ENCODE measurements at places on chromosomes 7 and 10.

- no peak for DNase-seq
Observed at GRCh38 chr10:104556831-104557230, 84.3 kb upstream of the SORCS3 start.

- DNase-seq: no peak
Observed at GRCh38 chr7:19775578-19775977, 2.2 kb upstream of the TMEM196 start.

DNA sequence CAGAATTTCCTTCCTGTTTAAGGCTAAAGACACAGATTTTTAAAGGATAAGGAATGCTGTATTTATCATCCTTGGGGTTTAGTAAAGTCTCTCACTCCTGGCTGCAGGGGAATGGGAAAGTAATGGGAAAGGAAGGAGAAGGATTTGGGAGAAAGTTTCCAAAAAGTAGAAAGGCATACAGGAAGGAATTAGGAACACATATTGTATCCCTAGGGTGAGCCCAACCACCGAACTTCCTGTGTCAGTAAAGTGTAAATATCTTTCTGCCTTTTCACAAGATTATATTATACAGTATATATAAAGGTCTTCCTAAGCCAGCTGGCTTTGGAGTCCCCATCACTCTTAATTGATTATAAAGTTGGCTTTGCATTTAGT is 12.0 kb upstream of the UBE2D1 start:
- DNase-seq: no peak

DNA sequence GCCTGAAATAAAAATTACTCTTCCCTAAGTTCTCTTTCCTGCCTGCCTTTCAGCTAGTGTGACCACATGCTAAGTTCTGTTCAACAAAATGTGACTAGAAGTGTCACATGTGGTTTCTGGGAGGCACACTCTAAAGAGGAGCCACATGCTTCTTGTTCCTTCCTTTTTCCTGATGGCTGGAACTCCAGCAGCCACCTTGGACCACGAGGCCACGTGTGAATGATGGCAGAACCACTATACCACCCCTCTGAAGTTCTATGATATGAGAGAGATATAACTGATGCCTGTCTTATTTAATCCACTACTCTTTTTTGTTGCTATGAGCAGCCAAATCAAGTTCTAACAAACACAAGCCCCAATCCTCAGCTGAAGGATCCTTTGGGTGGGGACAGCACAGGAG is 8.1 kb downstream of the PODXL start:
- no peak for DNase-seq

DNA sequence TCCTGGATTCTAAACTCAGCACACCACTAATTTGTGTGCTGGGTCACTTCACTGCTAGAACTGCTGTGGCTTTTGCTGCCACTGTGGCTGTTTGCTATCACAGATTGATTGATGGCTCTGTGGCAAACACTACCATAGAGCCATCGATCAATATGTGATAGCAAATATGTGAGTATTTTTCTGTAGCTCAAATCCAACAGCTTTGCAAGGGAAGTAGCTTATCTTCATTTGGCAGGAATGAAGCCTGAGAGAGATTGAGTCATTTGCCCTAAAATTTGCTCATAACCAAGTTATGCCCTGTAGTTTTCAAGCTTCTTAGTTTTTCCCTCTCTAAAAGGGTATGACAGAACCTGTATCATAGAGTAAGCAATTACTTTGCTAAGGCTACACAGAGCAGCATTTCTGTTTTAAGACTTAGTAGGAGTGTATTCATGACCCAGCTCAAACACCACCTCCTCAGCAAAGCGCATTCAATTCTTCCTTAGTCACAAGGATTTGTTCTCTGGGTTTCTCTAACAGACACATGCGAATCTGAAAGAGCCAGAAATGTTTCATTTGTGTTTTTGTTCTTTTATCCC is 43.1 kb downstream of the MINPP1 start:
- DNase-seq: no peak

DNA sequence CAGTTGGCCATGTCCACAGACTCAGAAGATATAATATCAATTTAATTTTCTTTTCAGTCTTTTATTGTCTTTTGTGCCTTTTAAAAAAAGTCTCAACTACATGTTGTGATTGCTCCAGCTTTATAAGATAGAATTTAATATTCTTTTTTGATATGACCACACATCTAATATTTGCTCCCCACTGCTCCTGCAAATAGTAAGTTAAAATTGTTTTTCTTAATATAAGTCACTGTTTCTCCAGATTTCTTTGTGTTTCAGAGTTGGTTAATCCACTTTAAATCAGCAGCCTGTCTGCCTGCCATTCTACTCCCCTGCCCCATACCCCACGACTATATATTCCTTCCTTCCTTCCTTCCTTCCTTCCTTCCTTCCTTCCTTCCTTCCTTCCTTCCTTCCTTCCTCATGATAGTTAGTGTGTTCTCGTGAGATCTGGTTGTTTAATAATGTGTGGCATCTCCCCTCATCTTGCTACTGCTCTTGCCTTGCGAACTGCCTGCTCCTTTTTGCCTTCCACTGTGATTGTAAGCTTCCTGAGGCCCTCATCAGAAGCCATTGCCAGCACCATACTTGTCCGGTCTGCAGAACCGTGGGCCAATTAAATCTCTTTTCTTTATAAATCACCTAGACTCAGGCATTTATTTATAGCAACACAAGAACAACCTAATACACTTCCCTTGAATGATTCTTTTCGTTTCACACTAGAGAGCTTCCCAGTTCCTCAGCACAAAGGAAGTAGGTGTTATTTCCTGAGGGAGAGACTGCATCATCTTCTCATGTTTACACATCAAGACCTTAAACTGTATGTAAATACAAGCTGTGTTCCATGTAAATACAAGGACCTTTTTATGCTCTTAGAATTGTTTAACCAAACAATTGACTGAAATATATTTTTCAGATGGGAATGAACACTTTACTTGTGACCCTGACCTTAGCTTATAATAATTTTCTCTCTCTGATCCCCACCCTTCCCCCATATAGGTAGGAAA is 24.5 kb downstream of the TAS2R16 start:
- DNase-seq: no peak

GRCh38 chr7:66837007-66837406 is 84.0 kb upstream of the TMEM248 start:
- DNase-seq: no peak

DNA sequence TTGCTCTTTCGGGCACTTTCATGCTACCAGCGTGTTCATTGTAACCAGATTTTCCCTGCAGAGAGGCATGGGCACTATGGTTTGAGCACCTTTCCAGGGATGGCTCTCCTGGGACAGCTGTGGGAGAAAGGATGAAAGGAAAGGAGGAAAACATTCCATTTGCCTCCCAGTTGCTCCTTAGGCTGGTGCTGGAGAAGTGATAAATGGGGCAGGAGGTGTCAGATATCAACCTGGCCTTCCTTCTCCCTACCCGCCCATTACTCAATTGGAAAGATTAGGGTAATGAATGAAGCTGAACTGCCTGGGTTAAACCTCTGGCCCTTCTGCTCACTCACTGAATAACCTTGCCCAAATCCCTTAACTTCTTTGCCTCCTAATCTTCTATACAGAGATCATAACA is 228.4 kb downstream of the PLXNA4 start:
- no peak for DNase-seq

GRCh38 chr10:96982149-96982930 is 150.2 kb downstream of the LCOR start:
- no peak for DNase-seq

- DNase-seq: no peak
Observed at GRCh38 chr10:129810-130209, 5.4 kb upstream of the ZMYND11 start.

GRCh38 chr7:95204618-95205017 is 119.7 kb downstream of the PON1 start:
- DNase-seq: no peak

GRCh38 chr7:7564323-7564780 is 2.3 kb upstream of the MIOS start:
- DNase-seq: no peak

- no peak for DNase-seq
Observed at GRCh38 chr10:2980791-2981360, 86.5 kb upstream of the PFKP start.

DNA sequence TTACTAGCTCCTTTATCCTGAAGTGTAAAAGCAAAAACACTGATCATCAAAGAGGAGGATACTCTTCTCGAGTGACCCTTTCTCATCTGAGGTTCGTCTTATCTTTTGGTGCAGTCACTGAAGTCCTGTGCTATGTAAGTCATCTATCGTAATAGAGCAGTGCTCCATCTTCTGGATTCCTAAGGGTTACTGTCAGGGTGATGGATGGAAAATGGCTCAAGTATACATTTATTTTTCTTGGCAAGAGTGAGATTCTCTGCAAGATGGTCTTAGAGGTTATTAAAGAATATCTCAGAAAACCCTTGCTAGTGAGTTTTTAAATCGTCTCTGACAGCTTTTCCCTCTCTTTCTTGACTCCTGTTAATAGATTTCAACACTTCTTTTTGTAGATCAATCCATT is 12.4 kb downstream of the PRKG1 start:
- no peak for DNase-seq

DNA sequence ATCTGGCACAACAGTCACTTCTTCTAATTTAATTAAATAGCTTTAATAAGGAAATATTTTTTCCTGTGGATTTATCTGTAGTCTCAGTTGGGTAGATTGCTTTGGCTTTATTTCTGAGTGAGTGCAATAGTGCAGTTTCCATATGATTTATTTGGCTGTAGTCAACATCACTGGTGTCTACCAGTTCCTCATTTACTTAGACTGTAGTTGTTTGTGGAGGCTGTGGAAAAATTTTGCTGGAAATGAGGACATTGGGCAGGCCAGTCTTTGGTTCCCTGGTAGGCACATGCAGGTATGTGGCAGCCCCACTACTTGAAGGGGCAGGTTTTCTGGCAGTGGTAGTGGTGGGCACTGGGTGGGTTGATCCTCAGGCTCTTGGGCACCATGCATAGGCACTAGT is 15.5 kb downstream of the TAS2R40 start:
- no peak for DNase-seq

DNA sequence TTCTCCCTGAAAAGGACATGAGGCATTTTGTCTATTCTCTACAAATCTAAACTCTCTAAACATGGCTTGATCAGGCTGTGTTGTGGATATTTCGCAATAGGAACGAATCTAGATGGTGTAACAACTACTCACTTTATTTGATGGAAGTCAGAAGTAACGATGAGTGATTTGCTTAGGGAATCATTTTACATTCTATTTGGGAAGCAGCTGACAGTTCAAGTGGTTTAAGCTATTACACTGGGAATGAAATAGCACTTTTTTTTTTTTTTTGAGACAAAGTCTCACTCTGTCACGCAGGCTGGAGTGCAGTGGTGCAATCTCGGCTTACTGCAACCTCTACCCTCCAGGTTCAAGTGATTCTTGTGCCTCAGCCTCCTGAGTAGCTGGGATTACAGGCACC is 44.1 kb downstream of the NPY start:
- DNase-seq: no peak

DNA sequence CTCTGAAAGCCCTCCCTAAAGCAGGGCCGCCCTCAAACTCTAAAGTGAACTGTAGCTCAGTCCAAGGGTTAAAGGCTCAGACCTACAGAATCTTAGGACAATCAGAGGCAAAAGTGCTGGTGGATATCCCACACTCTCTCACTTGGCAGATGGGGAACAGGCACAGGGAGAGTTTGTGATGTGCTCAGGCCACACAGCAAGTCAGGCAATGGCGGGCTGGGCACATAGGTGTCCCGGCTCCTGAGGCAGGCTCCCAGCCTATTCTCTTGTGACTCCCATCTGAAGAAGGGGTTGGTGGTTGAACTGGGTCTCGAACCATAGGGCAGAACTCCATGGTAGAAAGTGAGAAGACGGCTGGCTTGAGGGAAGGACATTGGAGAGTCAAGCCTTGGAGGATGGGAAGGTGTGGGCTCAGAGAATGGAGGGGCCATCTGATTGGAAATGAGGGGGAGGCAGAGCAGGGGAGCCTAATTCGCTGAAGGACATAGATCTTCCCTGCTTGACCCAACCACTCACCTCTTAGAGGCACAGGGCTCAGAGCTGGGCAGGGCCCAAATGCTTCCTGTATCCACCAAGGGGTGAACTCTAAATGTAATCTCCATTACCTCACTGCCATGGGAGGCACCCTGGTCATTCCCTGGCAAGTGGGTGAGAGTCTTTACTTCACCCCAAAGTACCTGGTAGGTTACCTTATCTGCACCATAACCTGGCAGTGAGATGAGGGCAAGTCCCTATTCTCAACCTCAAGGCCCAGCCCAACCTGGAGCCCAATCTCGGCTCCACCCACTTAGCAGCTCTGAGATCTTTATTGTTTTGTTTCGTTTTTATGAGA is 4.9 kb upstream of the ZMIZ1 start:
- no peak for DNase-seq

DNA sequence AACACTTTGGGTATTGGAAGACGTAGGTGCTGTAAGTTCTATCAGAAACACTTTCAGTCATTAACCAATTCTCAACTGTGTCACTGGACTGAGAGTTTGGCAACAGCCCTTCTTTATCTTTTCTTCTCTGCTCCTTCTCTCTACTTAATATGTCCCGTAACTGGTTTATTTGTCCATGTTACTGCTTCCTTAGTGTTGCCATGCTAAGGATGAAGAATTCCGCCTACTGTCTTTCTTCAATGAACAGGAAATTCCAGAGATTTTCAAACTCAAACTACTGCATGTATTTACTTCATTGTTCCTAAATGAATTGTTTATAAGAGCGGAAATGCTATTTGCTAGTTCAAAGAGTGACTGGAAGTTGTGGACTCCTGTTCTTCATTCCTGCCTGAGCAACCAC is 143.7 kb downstream of the TAX1BP1 start:
- DNase-seq: no peak

GRCh38 chr10:76150139-76150875 is 718.9 kb downstream of the LRMDA start:
- no peak for DNase-seq

- no peak for DNase-seq
Observed at GRCh38 chr7:44116087-44116788, 7.1 kb downstream of the POLD2 start.

- no peak for DNase-seq
Observed at GRCh38 chr7:117200132-117200531, 122.7 kb downstream of the WNT2 start.

- no peak for DNase-seq
Observed at GRCh38 chr10:111648046-111648445, 535.5 kb downstream of the GPAM start.

GRCh38 chr10:17006631-17007417 is 122.8 kb downstream of the CUBN start:
- DNase-seq: no peak

DNA sequence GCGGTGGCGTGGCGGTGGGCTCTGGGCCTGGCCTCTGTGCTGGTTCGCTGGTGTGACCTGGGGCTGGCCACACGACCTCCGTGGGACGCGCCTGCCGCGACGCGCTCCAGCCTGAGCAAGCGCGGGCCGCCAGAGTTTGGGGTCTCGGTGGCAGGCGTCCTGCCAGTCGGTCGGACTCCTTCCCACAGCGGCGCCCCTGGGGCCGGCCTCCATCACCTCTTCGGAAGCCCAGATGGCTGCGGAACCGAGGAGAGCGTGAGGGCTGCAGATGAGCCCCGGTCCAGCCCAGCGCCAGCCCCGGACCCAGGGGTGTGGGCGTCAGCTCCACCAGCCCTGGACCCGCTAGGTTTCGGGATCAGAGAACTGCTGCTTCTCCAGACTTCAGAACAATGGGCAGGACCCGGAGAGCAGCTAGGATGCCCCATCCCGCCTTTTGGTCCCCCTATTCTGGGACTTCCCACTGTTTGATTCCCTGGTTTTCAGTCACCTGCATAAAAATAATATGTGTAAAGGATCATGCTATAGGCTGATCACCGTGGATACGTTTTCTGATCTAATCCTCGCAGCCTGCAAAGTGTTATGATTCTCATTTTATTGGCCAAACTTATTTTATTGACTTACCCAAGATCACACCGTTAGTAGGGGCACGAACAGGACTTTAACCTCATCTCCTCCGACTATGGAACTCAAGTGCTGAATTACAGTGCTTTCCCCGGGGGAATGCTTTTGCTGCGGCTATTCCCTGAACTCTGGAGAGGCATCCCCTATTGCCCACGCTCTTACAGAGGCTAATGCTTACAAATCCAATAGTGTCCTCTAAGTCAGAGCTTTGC is 2.8 kb downstream of the CYP26C1 start:
- no peak for DNase-seq
